Fibroblast of gingiva (primary cell): ENCODE measurements at places on chromosomes 12 and 14.
A peak's percentile ranks its signal among the peaks of the same experiment; 100 is the strongest.

DNA sequence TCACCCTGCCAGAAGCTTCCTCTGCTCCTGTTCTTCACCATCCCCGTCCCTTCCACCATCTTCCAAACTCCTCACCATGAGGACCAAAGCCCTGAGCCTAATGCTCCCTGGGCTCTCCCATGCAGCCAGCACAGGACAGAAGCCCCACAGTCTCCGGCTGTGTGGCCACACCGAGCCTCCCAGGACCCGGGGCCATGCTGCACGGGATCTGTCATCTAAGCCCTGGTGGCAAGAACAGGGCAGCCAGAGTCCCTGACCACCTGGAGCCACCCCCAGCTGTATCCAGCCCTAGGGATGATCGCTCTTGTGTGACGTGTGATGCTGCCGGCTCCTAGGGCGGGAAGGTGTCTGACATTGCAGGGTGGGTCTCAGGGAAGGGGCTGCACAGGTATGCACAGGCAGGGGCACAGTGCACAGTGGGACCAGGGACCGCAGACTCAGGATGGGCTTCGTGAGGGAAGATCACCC is 8.1 kb downstream of the TMEM179 start:
- DNase-seq, result no peak

- DNase-seq, result no peak
Measured at GRCh38 chr12:70486588-70486987, 120.5 kb downstream of the KCNMB4 start.

- DNase-seq, result no peak
Measured at GRCh38 chr14:53103636-53104340, 49.3 kb downstream of the DDHD1 start.

GRCh38 chr12:54416687-54417603 is 2.1 kb downstream of the ITGA5 start:
- DNase-seq, result no peak

GRCh38 chr12:82530394-82530793 is 156.3 kb upstream of the TMTC2 start:
- DNase-seq, result no peak

- DNase-seq, result no peak
Measured at GRCh38 chr12:131818821-131819585, 9.2 kb upstream of the MMP17 start.

DNA sequence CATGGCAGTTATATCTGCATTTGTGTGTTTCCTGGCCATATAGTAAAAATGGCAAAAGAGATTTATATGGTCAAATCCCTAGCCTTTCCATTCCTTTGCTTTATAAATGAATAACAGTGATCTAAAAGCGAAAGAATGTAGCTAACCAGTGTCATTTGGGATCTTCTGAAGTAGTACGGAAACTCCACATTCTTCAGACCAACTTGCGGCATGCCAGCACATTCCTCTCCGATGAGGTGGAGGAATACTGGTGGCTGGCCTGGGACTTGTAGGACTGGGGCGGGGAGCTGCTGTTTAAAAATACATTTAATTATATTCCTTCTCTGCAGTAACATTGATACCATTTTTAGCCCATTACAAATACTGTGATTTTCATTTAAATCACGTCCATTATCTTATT is 85.3 kb downstream of the SAMD4A start:
- DNase-seq, result peak; percentile 99
